Neural crest cell (in vitro differentiated cells): ENCODE measurements at places on chromosomes 5 and 9. TPM values are rescaled to one million over a fixed set of nuclear protein-coding genes. Genes with fewer than 3 reads are reported as not detected.

DNA sequence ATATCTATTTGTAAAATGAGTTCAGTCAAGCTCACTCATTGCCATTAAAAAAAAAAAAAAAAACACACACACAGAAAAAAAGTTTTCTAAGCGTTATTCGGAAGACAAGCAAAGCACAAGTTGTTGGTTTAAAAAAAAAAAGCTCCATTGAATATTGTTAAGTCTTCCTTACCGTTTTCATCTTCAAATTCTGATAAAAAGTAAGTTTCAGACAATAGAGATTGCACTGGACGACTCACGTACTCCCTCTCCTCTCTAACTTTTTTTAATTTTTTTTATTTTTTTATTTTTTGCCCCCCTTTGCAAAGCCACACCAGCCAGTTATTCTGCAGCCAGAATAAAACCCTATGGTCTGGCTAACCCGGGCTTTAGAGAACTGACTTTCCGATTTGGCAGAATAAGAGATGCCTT is 544 bp downstream of the ADAMTS6 start:
- no peak for DNase-seq

- DNase-seq = no peak
Observed at GRCh38 chr5:155554500-155554899, 540.9 kb downstream of the KIF4B start.

DNA sequence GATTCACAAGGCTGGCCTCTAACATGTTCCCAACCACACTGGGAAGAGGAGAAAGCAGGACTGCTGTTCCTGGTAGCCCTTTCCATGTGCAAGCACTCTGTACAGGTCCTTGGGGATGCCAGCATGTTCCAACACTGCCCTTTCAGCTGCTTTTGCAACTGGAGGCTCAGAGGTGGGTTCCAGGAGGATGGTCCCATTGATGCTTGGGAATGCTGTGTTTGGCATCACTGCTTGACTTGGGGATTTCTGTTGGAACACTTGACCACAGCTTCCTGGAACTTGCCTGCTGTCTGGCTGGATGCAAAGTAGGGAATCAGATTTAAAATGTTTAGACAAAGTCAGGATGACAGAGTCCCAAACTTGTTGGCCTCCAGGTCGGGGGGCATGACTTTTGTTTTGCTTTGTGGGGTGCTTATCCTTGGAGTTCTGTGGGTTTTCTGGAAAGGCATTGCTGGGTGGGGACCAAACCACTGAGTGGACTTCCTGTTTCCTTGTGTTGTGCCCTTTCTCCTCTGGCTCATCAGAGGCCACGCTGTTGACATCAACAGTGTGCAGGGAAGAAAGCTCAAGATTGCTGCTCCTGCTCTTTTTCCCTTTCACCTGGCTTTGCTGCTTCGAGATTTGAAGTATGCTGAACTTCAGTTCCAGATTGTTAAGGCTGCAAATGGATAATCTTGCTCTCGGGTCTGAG is 148.5 kb upstream of the RPS23 start:
- DNase-seq = no peak

GRCh38 chr9:75105019-75105540 is 16.8 kb downstream of the OSTF1 start:
- no peak for DNase-seq

GRCh38 chr5:75078027-75078426 is 25.7 kb upstream of the GCNT4 start:
- no peak for DNase-seq

- no peak for DNase-seq
Observed at GRCh38 chr5:77239126-77239741, 28.8 kb downstream of the PDE8B start.

GRCh38 chr9:87336914-87337333 is 160.7 kb upstream of the DAPK1 start:
- no peak for DNase-seq

DNA sequence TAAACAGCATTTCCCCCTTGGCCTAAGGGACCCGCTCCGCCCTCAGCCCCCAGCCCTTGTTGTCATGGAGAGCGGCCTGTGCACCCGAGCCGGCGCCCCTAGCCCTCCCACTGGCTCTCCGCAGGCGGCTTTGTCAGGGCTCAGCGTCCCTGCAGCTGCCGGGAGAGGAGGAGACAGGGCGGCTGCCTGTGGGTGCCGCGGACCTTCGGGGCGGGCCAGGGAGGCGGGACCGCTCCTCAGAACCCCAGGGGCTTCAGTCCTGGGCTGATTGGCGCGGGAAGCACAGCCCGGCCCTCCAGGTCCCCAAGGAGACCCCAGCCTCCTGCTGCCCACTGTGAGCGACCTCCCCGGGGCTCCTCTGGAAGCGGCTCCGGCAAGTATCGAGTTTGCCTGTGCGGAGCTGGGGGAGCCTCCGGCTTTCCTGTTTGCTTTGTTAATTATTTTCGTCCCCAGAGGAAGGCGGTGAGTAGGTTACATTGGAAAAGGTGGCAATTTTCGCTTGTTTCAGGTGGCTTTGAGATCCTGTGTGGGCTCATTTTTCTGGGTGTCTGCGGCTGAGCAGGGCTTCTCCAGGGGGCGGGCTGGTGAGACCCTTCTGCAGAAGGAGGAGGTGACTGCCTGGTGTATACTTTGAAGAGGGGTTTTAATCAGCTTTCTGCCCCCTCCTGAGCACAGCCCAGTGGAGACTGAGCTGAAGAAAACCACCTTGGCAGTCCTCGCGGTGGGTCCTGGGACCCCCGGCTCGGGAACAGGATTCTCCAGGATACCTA is at the start of gene FGD3:
FGD3 (plus strand) TSS at position 256 of the 770 bp plus-strand sequence. CDS start 28,734 bp downstream, outside the sequence.
- peak; percentile 34 for DNase-seq

- DNase-seq = no peak
Observed at GRCh38 chr5:58963361-58963760, 380.5 kb downstream of the RAB3C start.

GPR21 gene
- 1.0 TPM in 1 of 2 replicates, not detected in the other for total RNA-seq
